ENCODE measurements at places on chromosomes 5 and 9.
A peak's percentile ranks its signal among the peaks of the same experiment; 100 is the strongest.

GRCh38 chr5:169070413-169070812 lies 230.5 kb downstream of the SLIT3 start:
- DNase-seq, result no peak

DNA sequence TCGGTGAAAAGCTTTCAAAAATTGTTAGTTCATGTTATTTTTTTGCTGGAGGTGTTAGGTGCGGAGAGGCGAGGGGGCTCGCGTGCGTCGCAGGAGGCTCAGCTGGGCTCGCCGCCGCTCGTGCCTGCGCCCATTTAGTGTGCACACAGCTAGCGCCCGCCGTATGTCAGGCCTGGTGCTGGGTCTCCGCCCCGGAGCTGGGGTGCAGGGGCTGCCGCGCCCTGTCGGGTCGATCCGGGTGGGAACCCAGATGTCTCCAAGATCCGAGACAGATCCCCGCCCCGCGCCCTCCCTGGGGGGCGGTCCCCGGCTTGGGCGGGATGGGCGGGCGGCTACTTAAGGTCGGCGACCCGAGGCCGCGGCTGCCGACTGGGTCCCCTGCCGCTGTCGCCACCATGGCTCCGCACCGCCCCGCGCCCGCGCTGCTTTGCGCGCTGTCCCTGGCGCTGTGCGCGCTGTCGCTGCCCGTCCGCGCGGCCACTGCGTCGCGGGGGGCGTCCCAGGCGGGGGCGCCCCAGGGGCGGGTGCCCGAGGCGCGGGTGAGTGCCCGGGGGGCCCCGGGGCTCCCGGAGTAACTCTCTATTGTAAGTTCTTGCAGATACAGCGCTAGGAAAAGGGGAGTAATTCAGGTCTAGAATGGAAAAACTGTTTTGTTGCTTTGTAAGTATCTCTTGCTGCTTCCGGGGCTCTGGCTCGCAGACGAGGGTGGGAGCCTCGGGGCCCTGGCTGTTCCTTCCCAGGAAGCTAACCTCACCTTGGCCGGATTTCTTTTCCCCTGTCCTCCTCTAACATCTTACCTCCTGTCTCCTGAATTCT lies 31.7 kb downstream of the GSN start:
- DNase-seq, result no peak

- DNase-seq, result no peak
Observed at GRCh38 chr5:140345919-140346347, 470 bp downstream of the HBEGF start.

- DNase-seq, result peak; percentile 55
Observed at GRCh38 chr9:86407022-86407421, 52.8 kb upstream of the TUT7 start.

DNA sequence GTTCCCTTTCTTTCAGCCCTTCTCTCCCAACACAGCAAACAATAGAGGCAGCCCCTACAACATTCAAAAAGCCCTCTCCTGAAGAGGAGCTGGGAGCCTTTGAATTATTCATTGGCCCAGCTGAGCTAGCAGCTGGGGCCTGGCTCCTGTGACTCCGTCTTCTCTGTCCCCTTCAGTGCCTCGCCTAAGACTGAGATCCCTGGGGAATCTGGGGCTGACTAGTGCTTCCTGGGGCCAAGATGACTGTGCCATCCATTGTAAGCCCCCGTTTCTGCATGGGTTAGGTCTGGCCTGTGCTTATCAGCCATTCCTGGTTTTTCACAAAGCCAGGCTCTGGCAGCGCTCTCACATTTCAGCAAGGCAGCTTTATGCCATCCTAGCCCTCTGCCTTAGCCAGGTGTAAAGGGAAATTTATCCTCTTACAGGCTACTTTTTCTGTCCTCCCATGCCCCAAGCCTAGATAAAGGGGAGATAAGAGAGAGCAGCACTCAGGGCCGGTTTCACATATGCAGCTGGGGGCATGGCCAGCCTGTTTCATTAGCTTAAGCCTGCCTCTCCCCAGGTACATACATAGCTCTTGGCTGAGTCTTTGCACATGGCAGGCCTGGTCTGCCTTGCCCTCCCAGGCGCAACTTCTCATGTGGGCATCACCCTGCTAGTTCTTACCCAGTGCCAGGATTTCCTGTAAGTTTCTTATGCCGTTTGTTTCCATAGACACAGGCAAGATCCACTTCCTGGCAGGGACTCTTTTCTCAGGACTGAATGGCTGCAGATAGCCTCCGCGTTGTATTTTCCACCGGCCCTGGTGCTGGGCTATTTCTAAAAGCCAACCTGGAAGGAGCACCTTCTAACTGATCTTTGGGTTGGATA lies 15.8 kb downstream of the PTPA start:
- no peak for DNase-seq

- no peak for DNase-seq
Observed at GRCh38 chr9:113837334-113837733, 38.8 kb upstream of the ZNF618 start.

DNA sequence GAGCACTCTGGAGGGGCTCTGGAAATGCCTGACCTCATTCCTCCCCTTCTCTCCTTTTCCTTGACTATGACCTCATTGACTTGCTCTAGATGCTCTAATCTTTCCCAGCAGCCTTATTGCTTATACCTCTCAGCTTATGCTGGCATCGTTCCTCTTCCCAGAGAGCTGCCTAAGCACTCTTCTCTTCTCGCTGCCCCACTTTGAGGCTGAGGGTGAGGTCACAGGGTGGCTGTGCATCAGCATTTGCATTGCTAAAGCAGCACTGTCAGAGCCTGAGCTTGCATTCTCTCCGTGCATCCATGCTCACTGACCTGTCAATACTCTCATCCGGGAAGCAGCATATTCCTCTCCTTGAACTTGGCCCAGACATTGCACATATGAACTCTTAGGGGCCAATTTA lies 96.4 kb upstream of the NTRK2 start:
- DNase-seq, result no peak

- peak; percentile 22 for DNase-seq
Observed at GRCh38 chr5:119275146-119275545, 80.7 kb upstream of the TNFAIP8 start.

DNA sequence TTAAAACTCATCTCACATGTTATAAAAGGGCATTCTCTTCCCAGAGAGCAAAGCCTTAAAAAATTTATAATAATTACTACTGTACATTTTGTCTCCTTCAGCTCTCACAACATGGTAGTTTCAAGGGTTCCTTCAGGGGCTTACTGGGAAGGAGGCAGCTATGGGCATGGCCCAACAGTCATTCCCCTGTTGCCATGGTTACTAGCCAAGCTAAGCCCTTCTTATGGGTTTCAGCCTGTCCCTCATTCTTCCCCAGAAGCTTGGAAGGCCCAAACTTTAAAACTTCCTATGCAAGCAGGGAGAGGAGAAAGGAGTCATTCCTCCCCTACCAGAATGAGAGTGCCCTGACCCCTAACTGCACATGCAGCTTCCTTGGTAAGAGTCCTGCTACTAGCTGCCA lies 82.2 kb upstream of the CNTLN start:
- no peak for DNase-seq

- no peak for DNase-seq
Observed at GRCh38 chr5:74866596-74867162, 492 bp upstream of the FAM169A start.

GRCh38 chr5:150149618-150150017 lies 6.0 kb downstream of the PDGFRB start:
- no peak for DNase-seq

DNA sequence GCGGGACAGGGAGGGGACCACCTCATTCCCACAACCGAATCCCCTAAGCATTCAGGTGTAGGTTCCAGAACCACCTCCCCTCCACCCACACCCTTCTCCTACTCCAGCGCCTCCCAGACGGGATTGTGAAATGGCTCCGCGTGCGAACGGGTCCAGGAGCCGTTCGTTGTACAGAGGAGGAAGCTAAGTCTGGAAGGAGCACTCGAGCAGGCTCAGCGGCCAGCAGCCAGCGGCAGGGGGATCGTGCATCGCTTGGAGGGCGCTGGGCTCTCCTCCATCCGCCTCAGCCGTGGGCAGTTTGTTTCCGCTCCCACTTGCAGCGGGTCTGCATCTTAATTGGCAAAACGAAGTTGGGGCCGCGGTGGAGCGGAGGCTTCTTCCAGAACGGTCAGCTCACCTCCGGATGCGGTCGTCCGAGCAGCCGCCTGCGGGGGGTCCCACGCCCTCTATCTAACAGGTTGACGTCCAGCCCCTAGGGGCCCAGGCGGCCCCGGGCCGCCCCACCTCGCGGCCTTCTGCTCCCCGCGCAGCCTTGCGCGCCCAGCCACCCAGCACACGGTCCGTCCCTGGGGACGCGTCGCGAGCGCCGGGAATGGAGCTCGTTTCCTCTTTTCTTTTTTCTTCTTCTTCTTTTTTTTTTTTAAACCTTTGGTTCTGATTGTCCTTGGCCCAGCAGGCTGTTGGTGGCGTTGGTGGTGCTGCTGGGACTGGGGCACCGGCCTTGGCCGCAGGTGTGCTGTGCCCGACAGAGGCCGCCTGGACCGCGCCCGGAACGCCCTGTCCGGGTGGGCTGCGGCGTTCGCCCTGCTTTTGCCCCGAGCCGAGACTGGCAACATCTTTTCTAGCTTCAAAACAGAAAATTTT lies 3.9 kb upstream of the BARX1 start:
- DNase-seq, result no peak

DNA sequence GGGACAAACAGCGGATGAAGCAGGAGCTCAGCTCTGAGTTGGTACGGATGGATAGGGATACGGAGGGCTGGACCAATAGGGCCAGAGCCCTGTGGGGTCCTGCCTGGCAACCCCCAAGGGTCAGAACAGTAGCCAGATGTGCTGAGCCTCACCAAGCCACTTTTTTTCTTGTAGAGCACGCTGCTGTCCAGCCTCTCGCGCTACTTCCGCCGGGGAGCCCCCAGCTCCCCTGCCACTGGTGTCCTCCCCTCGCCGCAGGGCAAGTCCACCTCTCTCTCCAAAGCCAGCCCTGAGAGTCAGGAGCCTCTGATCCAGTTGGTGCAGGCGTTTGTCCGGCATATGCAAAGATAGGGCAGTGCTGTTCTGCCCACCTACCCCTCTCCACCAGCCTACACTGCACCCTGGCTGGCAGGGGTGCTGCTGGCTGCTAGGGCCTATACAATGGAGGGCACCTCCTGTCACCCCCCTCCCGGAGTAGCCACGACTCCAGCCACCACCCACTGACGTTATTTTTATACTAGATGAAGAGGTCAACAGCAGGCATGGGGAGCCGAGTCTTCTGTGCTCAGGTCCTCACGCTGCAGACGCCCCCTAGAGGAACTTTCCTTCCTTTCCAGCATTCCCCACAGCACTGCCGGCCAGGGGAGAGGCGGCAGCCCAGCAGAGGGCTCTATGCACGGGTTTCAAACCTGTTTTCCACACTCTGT lies 21.6 kb downstream of the SH3GLB2 start:
- DNase-seq, result peak; percentile 92

DNA sequence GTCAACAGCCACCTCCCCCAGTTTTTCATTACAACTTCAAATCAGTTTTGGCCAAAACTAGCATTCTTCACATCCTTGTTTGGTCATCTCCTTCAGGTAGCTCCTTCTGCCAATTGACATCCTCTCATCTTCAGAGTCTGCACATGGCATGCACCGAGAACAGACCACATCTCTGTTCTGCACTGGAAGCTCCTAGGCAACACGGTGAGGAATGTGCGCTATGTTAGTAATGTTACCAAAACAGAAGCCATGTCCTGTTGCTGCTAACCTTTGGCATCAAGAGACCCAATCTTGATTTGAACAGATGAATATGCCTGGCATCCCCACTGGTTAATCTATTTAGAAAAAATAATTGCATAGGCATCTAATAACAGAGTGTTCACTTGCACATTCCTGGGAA lies 5.1 kb upstream of the HK3 start:
- no peak for DNase-seq

- DNase-seq, result no peak
Observed at GRCh38 chr9:99030092-99030511, 74.8 kb upstream of the TGFBR1 start.

DNA sequence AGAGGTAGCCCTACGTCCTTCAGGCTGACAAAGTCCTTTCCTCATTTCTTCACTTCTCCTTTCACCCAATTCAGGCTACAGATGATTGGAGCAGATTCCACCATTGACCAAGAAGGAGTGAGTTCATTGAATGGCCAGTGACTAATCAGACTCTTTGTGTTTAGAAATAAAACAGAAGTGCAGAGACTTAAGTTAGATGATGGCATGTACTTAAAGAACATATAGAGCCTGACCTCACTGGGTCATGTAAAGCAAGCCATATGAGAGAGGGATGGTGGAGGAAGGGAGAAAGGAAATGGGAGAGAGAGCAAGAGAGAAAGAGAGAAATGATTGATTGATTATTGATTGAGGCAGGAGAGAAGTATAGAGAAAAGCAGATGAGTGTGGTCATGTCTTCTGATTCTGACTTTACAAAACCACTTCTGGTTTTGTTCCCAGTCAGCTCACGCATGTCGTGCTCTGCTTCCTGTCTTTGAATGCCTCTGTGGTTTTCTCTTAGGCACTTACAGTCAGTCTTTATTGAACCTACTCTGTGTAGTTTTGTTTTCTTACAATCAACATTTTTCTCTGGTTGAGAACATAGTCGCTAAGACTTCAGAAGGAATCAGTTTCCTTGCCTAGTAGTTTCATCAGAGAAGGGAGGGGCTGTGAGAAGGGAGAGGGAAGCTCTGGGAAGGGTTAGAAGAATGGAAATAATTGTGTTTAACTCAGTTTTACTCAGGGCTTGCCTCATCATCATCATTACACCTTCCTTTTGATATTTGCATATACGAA lies 149.2 kb upstream of the KLF9 start:
- no peak for DNase-seq

- DNase-seq, result no peak
Observed at GRCh38 chr5:119286511-119287488, 69.0 kb upstream of the TNFAIP8 start.

DNA sequence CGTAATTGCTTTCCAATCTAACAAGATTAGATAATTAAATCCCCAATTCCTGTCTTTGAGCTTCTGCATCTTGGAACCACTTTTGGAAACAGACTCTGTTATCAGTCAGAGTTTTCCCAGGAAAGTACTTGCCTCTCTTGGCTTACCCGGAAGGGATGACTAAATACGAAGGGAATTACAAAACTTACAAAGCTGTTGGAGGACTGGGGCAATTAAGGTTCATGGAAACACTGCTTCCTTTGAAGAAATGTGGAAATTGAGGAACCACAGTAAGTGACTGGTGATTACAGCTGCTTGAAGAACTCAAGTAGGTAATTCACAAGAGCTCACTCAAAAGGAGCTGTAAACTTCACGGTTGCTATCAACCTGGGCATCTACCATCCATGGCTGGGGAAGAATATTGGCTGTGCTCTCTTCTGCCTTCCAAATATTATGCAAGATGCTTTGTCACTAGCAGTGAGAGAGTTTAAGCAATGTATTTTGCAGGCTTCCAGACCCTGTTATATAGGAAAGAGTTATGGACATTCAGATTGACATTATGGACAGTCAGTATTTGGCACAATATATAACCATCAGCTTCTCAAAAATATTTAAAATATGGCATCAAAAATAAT lies 104.6 kb upstream of the MAN2A1 start:
- DNase-seq, result no peak
